Spleen (tissue), 13 donors: ENCODE measurements at places on chromosomes 16 and 17.

DNA sequence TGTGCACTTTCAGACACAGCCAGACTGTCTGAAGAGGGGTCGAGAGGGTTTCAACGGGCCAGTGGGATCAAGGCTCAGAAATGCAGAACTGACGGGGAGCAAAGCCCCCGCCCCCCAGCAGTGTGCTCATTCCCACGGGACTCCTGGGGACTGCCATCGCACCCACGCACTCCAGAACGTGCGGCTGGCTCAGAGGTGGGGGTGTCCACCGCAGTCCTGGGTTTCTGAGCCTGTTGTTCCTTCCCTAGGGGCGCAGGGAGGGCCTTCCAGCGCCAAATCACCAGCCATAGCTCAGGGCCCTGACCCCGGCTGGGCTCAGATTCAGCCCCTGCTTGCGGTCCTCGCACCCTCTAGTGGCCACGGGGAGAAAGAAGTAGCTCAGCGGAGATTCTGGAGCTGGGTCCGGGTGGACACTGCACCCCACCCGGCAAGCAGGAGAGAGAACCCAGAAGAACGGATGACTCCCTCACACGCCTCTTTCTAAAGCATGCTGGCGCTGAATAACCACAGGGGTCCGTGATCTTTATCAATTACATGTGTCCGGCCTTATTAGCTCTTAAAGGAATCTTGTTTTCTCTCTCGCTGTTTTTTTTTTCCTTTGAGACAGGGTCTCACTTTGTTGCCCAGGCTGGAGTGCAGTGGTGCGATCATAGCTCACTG, 45.0 kb upstream of the USP7 start:
- peak; percentile 91 for DNase-seq

DNA sequence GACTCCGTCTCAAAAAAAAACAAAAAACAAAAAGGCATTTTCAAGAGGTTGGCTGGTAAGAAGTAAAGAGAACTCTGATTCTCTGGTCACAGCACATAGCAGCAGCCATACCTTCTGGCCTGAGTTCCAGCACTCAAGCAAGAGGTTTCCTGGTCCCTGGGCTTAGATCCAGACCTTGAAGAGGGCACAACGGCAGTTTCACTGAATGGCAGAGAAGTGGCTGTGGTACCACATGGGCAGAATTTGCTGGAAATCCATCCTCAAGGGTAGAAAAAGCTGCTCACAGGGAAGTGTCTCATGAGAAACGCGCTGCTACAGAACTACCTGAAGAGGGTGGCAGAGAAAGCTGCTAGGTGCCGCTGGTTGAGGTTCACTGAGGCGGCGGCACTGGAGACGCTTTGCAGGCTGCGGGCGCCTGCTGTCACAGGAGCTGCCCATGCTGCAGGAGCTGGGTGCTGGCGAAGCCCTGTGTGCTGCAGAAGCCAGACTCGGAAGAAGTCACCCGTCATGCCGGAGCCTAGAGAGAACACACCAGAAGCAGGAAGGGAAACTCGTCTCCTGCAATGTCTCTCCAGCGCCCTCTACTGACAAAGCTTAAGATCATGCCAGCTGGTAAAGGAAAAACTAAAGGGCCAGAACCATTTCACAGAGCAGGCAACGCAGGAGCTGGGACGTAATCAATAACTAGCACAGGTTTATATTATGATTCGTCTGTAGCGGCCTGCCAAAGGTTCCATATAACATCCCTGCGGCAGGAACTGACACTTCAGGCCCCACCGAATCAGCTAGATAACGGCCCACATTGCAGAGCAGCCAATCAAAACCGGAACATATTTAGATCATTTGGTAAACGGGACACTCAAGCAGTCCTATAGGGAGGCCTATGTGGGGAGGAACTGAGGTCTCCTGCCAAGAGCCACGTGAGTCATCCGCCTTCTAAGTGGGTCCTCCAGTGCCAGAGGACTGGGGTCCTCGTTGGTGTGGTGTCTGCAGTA, 5.4 kb upstream of the ZNF213 start:
- peak; percentile 91 for DNase-seq

DNA sequence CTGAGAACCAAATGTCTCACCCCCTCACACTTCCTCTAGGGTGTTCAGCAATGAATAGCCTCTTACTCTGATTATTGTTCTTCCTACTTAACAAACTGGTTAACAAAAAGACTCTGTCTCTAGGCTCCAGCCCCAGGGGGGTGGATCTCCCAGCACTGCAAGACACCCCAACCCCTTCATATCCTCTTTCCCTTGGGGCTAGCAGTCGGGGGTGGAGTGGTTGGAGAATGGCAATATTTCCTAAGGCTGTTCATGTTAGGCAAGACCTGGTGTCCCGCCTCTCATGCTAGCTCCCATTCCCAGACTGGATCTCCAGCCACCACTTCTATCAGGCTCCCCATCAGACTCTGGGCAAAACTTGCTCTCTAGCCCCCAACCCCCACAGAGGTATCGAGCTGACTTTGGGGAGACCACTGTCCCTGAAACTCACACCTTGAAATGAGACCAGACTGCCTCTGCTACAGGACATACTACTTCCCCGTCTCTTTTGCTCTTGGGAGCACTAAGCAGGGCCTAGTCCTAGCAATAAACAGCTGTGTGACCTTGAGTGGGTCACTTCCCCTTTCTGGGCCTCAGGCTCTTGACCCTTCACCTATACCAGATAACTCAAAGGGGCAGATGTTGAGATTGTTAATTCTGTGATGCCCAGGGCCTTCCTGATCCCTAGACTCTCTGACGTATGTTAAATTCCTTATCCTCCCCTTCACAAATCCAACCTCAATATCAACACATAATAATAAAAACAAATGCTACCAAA, 2.4 kb downstream of the SLC25A35 start:
- no peak for DNase-seq

GRCh38 chr17:4565209-4566141, 5.1 kb upstream of the GGT6 start:
- DNase-seq: peak; percentile 77

- DNase-seq: no peak
Observed at GRCh38 chr16:70740914-70741782, 55.3 kb upstream of the MTSS2 start.

DNA sequence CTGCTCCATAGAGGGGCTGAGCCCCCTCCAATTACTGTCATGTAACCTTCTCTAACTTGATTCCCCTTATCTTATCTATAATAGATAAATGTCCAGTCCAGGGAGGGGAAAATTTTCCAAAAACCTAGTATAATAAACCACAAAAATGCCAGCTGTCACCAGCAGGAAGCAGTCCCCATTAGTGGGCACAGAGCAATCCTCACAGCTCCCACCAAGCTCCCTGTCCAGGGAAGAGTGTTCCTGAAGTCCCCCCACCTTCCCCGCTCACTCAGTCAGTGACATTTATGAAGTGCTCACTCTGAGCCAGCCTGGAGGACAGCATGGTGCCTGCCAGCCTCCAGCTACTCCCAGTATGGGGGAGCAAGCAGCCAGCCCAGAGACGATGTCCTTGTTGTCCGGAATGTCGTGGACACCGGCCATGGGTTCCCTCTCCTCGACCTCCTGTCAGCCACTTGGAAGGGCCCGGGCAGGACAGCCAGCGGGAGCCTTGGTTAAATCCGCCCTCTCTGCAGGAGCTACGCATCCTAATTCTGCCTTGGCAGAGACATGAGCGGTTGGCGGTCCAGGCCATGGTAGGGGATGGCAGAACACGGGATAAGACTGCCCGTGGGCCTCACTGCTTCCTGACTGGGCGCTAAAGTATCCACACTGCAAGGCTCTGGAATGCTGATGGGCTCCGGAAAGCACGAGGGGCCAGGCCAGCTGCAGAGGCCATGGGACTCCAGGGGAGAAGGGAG, 102.0 kb upstream of the CDH5 start:
- no peak for DNase-seq

GRCh38 chr16:80680046-80680445, 124.4 kb downstream of the CDYL2 start:
- no peak for DNase-seq
